ENCODE measurements at places on chromosomes 3 and 15.

- no peak for ATAC-seq
Observed at GRCh38 chr3:104514776-104515175, 851.9 kb upstream of the ALCAM start.

- peak; percentile 85 for ATAC-seq
Observed at GRCh38 chr15:90895571-90896117, 7.5 kb upstream of the MAN2A2 start.

GRCh38 chr3:73378207-73378606 is 246.5 kb downstream of the PDZRN3 start:
- ATAC-seq, result no peak

- ATAC-seq, result no peak
Observed at GRCh38 chr3:195764961-195765706, 44.4 kb downstream of the MUC20 start.

- no peak for ATAC-seq
Observed at GRCh38 chr3:56406826-56407515, 61.3 kb downstream of the ERC2 start.

DNA sequence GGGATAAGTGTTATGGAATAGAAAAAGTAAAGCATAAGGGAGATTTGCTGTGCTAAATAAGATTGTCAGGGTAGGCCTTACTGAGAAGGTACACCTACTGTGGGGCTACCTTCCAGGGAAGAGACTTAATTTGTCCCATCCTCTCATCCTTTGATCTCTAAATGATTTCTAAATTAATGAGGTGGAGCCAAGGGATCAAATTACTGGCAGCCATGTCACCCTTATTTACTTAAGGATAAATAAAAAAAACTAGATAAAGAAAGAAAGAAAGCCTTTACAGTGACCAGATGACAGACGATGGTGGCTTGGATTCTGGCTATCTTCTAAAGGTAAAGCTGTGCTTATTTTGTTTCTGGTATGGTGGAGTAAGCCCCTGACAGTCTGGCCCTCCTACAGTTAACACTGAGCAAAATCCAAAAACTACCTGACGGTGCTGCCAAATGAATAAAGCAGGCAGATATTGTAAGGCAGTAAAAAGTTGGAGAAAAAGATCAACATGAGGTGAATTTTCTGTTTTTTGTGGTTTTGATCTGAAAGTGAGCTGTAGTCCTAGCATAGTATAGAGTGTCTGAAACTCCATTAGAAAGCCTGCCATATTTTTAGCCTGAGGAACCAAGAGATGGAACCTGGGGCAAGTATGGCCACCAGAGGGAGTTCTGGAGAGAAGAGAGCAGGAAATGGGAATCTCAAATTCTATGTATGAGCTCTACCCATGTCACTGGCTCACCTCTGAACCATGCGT is 285.1 kb upstream of the MANF start:
- peak; percentile 96 for ATAC-seq

GRCh38 chr3:44104043-44104442 is 137.6 kb upstream of the TOPAZ1 start:
- peak; percentile 68 for ATAC-seq

GRCh38 chr15:94168250-94168649 is 63.1 kb upstream of the MCTP2 start:
- ATAC-seq, result no peak

DNA sequence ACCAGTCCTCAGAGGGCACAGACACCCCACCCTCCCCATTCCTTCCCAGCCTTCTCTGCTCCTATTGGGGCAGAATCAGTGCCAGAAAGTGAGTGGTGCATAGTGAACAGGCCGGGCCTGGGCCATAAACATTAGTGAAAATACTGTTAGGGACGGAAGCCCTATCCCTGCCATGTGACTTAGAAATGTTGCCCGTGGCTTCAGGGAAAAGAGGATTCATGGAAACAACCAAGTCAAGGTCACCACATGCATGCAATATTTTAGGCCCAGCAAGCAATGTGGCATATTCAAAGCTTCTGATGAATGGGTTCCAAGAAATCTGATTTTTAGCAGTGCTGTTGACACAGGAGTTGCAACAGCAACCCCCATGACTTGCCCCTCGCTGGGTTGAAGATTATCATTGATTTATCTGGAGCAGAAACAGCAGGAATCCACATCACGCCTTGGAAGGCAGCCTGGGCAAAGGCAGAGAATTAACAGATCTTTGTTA is 52.3 kb downstream of the CCNL1 start:
- ATAC-seq, result no peak

DNA sequence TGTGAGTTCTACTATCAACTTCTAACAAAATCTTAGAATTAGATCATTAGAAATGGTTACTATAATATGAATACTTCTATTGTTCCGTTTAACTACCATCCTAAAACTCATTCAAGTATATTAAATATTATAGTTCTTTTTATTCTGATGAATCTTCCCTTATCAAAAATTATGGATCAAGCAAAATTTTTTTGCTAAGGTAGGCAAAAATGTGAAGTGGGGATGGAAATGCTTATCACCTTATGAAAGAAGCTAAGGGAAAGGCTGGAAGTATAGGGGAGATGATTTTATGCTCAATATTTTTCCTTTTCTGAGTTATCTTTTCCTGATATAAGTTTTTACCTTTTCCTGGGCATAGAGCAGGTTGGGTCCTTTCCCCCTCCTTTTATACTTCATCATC is 40.7 kb upstream of the CCDC39 start:
- ATAC-seq, result no peak

- ATAC-seq, result no peak
Observed at GRCh38 chr3:15263120-15263519, 57.1 kb downstream of the CAPN7 start.

GRCh38 chr3:157429708-157430107 is 6.9 kb upstream of the PTX3 start:
- ATAC-seq, result peak; percentile 60

GRCh38 chr3:55252921-55253320 is 234.2 kb downstream of the WNT5A start:
- ATAC-seq, result no peak

DNA sequence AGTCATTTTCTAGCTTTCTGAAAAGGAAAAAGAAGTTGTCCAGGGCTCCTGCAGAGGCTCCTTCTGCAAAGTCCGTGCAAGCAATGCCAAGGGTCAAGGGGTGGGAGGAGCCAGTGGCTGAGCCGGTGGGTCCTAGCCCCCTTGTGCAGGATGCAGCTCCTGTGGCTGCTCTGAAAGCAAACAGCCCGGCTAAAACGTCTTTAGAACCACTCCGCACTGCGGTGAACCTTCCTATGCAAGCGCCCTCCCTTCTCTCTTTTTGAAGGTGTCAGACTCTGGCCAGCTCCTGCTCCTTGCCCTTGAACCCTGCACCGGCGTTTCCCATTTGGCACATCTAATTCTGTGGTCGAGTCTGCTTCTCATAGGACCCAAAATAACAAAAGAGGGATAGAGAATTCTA is 183.1 kb downstream of the UACA start:
- ATAC-seq, result no peak

- no peak for ATAC-seq
Observed at GRCh38 chr3:38119248-38119544, 17.7 kb downstream of the ACAA1 start.

DNA sequence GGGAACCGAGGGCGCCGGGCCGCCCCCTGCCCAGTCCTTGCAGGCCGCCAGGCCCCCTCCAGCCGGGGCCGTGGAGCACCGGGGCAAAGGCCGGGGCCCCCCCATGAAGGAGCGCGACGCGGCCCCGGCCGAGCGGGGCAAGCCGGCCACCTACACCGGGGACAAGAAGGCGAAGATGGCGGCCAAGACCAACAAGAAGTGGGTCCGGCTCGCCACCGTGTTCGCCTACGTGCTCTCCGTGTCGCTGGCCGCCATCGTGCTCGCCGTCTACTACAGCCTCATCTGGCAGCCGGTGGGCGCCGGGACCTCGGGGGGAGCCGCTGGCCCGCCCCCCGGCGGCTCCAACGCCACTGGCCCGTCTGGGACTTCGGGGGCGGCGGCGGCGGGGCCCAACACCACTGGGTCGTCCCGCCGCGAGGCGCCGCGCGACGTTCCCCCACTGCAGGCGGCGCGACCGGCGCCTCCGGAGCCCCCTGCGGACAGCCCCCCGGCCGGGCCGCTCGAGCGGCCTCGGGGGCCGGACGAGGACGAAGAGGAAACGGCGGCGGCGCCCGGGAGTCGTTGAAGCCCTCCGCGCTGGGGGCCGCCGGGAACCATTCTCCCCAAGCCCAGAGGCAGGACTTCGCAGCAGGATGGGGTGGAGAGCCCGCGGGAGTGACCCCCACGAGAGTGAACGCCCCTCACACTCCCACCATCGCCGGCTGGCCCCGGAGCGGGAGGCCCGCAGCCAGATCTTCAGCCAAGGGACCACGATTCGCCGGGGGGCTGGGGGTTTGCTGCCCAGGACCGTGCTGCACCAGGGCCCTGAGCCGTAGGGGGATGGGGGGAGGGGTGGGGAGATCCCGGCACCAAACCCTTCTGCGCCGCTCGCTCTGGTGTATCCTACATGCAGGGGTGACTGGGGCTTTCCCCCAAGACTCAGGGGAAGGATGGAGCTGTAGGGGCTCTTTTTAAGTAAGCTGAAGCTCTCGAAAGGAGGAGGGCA is 753 bp downstream of the INAFM2 start:
- no peak for ATAC-seq

GRCh38 chr3:126167566-126167965 is 12.8 kb downstream of the ALDH1L1 start:
- no peak for ATAC-seq

- ATAC-seq, result no peak
Observed at GRCh38 chr3:11956781-11957180, 47.4 kb upstream of the SYN2 start.

DNA sequence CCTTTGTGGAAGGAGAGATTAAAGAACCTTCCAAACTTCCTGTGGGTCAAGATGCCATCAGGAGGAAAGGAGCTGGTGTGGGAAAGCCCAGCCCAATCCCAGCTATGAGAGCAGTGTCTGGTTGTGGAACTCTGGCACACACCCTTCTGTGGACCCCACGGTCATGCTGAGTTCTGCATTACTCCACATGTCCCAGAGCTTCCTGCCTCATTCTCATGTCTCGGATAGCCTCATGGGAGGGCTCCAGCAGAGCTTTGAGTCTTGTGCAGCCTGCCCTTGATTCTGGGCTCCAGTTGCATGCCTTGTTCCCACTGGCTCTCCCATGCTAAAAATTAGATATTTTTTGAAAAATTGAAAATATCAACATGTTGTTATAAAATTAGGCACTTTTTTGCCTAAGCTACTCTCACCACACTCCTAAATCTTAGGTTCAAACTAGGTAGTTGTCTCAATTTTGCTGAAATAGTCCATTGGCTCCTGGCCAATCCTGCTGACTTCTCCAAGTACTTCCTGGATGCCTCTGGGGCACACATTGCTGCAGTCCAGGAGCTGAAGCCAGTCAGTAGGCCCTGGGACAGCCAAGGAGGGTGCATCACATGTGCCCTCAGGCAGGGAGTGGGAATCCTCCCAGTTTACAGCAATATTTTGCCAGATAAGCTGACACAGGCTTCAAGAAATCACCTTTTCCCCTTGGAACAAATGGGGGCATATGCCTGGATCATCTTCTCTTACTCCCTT is 144.3 kb downstream of the EEFSEC start:
- peak; percentile 30 for ATAC-seq

DNA sequence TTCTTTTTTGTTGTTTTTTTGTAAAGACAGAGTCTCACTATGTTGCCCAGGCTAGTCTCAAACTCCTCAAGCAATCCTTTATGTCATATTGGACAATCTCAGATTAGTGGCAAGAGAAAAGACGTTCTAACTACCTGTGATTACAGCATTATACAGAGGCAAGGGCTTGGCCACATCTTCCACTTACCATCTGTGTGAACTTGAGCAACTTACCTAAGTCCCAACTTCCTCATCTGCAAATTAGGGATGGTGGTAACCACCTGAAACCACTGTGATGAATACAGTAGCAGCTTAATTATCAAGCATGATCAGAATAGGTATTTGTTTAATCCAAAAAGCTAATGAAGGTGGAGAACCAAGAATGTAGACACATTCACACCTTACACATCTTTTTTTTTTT is 16.1 kb downstream of the LRRC2 start:
- ATAC-seq, result no peak

DNA sequence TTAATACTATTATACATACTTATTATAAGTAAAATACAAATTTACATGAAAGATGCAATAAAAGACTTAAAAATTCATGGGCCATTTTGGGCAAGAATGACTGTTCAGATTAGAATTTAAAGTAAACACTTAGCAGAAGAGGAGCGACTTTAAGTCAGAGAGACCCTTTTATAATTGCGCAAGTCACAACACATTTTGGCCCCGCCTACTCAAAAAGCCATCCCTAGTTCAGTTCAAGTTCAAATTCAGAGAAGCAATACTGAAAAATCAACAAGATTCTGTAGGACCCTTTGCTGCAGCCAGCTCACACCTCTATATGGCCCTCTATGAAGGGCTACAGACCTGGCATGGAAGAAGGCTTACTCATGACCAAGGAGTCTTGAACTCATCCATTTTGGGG is 64.6 kb downstream of the PEAK1 start:
- ATAC-seq, result no peak

DNA sequence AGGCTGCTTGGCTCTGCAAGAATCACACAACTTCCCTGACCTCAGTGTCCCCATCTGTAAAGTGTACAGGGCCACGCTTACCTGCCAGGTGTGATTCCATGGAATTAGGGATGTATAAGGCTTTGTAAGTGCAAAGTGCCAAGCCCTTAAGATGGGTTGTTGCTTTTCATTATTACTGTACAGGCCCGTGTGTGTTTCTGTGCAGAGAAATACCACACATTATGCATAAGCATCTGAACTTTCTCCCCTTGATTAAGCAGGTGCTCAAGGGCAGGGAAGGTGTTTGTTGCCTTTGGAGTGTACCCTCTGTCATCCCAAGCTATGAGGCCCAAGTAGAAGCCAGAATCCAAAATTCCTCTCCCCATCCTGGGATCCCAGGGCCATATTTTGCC is 13.6 kb upstream of the HRH1 start:
- ATAC-seq, result no peak

DNA sequence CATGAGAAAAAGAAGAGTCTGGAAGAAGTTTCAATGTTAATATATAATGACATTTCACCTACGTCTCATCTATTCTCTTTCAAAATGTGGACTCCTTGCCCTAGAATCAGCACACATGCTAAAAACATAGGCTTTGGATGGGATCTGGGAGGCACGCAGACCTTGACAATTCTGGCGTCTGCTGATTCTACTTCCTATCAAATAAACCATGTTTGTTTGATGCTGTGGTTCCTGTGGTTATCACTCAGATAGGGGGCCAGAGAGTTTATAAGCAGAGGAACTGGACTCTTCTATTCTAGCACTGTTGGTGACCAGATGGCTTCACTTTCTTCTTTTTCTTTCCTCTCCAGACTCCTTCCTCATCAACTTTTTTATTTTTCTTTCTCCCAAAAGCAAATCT is 336.8 kb downstream of the DIPK2A start:
- ATAC-seq, result no peak

DNA sequence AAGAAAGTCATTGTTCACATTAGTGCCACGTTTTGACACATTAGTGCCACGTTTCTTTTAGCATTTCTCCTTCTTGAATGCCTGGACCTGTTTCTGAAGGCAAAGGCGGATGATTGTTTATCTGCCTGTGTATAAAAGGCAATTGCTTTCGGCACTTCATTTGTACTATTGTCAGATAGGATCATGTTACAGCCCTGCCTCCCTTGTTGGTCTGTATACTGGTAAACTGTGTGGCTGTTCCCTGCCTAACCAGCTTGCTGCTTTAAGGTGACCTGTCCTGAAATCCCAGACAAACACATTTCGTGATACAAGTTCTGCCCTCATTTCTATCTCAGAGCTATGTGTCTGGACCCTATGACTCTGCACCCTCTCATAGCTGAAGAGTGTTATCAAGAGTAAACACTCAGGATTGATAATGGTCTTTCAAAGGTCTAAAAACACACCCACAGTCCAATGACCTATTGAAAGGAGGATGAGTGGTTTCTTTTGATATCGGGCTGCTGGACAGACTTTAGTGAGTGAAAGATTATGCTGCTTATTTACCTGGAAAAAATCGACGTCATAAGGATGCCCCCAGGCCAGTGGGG is 276.3 kb upstream of the MCTP2 start:
- ATAC-seq, result no peak

Measured in SK-N-SH treated with all-trans-retinoic acid at 6 μM for 48 hours (cell line).